ENCODE measurements at places on chromosomes 5 and 9.

DNA sequence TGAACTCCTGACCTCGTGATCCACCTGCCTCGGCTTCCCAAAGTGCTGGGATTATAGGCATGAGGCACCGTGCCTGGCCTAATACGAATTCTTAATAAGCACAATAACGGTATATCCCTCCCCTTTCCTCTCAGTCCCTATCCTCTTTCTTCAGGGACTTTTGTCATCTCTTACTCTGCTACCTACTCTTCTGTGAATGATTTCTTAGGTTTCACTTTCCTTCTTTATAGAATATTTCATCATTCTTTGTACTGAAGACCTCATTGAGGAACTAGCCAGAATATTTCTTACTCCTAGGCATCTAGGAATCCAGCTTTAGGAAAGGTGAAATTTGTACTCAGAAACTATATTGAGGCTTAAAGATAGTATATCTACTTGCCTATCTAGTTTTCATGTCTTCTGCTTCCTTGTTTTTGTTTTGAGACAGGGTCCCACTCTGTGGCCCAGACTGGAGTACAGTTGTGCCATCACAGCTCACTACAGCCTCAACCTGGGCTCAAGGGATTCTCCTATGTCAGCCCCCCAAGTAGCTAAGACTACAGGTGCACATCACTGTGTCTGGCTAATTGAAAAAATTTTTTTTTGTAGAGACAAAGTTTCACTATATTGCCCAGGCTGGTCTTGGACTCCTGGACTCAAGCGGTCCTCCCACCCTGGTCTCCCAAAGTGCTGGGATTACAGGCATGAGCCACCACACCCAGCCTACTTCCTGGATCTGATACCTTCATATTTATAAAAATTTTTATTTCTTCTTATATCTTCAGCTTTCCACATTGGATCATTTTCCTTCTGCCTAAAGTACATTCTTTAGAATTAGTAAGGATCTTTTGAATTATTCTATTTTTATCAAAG is 69.7 kb downstream of the GPBP1 start:
- no peak for DNase-seq

DNA sequence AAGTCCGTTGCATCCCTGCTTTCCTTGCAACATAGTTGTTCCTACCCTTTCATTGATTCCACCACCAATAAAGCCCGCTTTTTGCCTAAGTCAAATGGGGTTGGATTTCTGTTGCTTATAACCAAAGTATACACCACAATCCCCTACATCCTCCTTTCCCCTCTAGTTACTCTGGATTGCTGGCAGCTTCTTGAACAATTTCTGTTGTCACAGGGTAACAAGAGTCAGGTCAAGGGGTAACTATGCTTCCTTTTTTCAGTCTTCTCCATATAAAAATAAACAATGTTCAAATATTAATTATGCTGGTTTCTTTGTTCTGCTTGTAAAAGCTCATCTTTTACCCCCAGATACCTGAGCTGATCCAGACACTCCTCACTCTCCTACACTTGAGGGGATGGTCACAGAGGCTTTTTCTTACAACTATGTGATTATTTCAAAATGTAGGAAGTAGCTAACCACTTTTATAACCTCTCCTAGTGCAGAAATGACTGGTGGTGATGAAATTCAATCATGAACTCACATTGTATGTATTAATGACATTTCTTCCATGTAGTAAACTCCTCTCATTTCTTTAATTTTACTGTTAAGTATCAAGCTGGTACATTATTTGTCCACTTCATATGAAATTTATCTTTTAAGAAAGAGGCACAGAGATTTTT is 136.5 kb downstream of the SNX18 start:
- no peak for DNase-seq

DNA sequence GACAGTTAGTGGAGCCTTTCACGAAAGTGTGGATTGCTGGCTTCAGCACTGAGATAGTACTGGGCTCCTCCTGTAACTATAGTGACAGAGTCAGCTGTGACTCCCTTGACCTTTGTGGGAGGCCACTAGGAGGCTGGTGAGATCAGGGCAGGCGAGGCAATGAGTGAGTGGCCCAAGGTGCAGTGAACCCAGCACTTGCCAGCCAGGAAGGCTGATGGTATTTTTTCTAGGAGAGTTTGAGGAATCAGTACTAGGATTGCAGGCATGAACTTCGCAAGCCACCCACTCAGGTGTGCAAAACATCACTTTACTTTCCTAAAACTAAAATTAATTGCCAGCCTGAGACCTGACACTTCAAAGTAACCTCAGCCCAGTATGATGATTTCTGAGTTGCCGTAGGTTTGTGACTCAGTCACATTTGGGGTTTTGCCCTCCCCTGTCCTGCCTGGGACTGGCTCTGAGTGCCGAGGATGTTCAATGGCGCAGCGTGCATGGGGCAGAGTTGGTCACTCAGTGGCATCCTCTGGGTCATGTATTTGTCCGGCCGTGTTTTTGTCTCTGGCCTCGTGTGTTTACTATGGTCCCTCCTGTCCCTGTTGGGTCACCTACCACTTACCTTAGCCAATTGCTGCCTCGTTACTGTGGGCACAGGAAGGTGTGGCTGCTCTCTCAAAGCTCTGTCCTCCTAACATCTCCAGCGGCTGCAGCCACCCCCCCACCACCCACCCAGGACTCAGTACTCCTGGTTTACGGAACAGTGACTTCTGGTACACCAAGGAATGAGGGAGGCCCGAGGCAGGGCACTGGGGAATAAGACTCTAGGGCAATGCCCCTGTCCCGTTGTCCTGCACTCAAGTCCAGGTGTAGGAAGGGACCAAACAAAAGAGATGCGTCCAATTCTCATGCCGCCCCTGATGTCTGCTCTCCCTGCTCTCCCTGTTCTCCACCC is 67.2 kb downstream of the IL31RA start:
- DNase-seq = no peak

- DNase-seq = no peak
Observed at GRCh38 chr5:57887851-57888621, 405.4 kb upstream of the ACTBL2 start.

DNA sequence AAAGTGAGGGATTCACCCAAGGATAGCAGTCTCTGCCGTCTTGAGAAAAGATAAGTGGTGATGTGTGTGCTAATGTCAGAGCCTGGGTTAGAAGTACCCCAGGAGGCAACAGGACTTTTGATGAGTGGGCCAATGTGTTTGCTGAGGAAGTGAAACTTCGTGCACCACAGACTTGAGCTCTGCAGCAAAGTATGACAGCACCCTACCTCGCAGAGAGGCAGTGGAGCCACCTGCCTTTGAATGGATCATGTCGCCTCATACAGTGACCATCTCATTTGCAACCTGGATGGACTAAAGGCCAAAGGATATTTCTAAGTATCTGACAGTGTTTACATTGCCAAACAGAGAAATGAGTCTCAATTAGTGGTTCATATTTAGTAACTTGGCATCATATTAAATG is 593.9 kb upstream of the GRAMD2B start:
- DNase-seq = no peak

DNA sequence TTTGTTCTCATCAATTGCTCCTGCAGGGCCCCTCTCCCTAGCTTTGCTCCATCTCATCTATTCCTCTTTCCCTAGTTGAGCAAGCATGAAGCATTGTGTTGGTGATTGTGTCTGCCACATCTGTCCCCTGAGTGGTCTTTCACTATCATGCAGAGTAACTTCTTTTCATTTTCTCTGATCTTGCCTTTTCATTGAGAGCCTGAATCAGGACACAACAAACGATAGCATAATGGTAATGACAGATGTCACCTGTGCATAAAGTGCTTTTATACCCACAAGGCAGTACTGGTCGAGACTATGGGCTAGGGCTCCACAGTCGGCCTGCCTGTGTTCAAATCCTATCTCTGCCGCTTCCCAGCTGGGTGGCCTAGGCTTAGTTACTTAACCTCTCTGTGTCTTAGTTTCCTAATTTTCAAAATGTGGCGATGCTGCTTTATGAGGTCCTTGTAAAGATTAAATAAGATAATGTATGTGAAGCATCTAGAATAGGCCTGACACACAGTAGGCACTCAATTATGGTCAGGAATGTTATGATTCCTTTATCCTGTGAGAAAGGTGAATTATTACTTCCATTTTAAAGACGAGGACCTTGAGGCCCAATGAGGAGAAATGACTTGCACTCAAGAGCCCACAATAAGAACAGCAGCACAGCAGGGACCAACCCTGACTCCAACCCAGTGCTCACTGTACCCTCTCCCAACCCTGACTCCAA is 137.1 kb upstream of the ZNF618 start:
- no peak for DNase-seq

DNA sequence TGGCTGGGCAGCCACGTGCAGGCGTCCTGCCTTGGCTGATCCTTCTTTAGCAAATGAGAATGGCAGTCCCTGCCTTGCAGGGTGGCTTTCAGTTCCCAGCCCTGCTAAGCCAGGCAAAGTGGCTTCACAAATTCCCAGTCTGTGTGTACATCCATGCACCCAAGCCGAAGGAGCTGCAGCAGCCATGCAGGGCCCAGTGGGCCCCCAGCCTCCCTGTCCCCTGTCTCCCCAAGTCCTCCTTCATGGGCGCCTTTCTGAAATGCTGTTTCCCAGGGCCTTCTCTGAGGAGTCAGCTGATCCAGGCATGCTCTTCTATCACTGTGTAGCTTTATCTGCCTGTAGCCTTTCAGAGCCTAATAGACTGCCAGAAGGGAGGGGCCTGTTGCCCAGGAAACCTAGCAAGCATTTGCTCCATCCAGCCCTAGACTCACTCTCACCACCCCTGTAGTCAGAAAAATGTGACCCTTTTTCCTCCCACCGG is 47.4 kb upstream of the SHC3 start:
- no peak for DNase-seq

Measured in esophagus squamous epithelium (tissue), 5 donors.